ENCODE measurements at places on chromosomes 6 and 20.
A peak's percentile ranks its signal among the peaks of the same experiment; 100 is the strongest.

- DNase-seq, result no peak
Measured at GRCh38 chr20:47428164-47428563, 71.7 kb upstream of the ZMYND8 start.

- no peak for DNase-seq
Measured at GRCh38 chr6:35044145-35044745, 96.9 kb downstream of the TCP11 start.

DNA sequence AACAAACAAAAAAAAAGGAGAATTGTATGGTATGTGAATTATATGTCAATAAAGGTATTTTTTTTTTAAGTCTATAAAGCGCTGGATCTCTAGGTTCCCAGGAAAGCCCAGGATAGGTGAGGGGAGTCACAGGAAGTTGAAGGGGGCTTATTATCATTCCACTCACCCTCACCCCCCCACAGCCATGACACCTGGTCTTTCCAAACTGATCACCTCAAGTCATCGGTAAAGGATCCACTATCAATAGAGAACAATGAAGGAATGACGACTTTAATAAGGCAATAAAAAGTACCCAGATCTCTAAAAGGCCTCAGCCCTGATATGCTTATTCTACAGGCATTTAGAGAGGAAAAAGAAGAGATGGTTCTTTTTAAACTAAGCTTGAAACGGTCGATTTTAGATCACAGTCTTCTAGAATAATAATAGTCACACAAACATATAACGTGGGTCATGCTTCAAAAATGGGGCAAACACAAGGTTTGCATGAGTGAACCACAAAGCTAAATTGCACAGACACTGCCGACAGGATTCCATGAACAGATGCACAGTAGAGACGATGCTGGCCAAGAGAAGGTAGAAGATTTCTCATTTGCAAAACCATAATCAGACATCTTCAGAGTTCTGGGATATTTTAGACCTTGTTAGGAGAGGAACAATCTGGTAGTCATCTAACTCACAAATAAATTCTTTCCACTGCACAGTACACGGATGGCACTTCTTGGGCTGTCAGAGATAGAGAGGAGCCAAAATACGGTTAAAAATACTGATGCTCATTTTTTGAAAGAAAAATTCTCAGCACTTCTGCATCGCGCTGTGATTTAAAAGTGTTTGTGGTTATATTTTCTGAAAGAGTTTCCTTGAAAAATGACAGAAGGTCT lies 21.0 kb downstream of the ZMYND8 start:
- no peak for DNase-seq

DNA sequence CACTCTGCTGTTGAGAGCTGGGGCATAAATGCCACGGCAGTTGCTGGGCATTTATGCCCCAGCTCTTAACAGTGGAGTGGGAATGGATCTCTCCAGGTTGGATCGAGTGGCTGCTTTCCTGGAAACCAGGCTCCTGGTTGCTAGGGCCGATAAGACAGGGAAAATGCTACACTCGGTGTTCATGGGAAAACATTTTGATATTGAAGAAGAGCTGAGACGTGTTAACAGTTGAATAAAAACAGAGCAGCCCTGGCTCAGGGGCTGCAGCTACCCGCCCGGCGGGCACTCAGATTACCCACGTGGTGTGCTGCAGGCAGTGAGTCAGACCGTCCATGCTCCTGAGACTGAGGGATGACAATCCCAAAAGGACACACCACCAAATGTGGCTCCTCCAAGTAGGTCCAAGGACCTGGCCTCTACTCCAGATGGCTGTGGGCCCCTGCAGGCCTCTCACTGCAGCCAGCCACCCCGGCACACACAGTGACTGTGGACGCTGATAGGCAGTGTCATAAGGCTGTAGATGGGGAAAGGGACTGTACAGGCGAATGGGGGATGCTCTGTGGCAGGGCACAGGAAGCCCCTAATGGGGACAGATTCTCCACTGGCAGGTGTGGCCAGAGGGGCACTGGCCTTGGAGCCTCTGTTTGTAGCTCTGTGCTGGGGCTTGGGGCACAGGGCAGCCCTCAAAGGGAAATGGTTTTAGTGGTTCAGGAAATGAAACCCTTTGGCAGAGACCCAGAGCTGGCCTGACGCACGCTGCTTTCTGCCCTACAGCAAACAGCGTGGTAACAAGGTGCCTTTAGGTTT lies 237.8 kb downstream of the LY86 start:
- DNase-seq, result peak; percentile 35

GRCh38 chr6:33824461-33825154 lies 20.8 kb upstream of the MLN start:
- no peak for DNase-seq

DNA sequence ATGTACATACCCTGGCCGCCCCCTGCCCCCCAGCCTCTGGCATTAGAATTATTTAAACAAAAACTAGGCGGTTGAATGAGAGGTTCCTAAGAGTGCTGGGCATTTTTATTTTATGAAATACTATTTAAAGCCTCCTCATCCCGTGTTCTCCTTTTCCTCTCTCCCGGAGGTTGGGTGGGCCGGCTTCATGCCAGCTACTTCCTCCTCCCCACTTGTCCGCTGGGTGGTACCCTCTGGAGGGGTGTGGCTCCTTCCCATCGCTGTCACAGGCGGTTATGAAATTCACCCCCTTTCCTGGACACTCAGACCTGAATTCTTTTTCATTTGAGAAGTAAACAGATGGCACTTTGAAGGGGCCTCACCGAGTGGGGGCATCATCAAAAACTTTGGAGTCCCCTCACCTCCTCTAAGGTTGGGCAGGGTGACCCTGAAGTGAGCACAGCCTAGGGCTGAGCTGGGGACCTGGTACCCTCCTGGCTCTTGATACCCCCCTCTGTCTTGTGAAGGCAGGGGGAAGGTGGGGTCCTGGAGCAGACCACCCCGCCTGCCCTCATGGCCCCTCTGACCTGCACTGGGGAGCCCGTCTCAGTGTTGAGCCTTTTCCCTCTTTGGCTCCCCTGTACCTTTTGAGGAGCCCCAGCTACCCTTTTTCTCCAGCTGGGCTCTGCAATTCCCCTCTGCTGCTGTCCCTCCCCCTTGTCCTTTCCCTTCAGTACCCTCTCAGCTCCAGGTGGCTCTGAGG lies 7.6 kb downstream of the CDKN1A start:
- no peak for DNase-seq

GRCh38 chr6:158649289-158650143 lies at the start of gene SYTL3:
SYTL3 (plus strand) TSS chr6:158650054; CDS start chr6:158663269, 13,215 bp downstream.
- peak; percentile 57 for DNase-seq

DNA sequence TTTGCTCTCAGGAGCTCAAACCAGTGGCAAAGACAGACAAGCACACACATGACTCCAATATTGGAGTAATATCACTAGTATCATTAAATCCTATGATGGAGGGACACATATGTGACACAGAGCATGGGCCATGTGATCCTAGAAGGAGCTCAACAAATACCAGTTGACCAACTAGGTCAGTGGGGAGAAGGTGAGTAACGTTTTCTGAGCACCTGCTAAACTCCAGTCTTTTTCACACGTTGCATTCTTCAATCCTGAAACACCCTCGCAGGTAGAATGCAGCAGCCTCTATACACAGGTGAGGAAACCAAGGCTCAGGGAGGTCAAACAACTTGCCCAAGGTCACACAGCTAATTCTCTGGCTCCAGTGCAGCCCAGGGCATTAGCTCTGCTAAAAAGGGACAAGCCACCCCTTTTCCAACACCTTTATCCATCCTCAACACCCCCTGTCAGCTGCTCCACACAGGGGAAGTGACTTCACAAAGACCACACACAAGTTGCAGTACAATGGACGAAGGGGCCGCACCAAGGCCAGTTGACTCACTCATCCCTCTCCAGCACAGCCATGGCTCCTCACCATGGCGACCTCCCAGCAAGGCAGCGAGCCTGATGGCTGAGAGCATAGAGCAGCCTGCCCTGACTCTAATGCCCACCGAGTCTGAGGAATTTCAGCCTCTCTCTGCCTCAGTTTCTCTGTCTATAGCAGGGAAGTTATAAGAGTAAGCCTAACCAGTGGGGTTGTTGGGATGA lies 4.4 kb downstream of the CAPN11 start:
- DNase-seq, result no peak

DNA sequence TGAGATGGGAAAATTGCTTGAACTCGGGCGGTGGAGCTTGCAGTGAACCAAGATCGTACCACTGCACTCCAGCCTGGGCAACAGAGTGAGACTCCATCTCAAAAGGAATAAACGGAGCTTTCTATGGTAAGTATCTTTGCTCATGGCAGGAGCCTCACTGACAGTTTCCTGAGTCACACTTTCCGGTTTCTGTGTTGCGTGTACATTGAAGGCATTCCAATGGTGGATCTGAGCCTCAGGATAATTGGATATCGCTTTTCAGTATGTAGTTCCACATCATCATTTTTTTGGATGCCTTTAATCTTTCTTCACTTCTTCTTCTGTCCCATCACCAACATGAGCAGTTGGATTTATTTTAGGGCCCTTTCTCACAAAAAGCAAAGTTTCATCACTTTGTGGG lies 28.6 kb upstream of the GTSF1L start:
- no peak for DNase-seq

- DNase-seq, result no peak
Measured at GRCh38 chr20:56872620-56873458, 243.7 kb downstream of the TFAP2C start.

DNA sequence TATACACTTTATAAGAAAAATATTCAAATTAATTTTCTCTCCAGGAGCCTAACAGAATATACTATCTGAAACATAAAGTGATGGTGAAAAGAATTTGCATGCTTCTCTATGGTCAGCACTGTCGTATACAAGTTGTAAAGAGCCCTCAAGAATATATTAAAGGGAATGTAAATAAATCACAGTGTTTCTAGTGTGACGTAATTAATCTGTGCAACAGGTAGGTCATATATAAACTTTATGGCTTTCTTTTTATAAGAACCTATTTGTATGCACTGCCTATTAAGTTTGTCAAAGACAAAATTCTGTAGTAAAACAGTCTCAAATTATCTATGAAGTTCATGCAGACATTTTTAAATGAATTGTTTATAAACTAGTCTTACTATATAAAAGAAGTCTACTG lies 347.9 kb upstream of the EYS start:
- DNase-seq, result no peak

GRCh38 chr20:23419995-23420901 lies 1.0 kb downstream of the NAPB start:
- peak; percentile 39 for DNase-seq

DNA sequence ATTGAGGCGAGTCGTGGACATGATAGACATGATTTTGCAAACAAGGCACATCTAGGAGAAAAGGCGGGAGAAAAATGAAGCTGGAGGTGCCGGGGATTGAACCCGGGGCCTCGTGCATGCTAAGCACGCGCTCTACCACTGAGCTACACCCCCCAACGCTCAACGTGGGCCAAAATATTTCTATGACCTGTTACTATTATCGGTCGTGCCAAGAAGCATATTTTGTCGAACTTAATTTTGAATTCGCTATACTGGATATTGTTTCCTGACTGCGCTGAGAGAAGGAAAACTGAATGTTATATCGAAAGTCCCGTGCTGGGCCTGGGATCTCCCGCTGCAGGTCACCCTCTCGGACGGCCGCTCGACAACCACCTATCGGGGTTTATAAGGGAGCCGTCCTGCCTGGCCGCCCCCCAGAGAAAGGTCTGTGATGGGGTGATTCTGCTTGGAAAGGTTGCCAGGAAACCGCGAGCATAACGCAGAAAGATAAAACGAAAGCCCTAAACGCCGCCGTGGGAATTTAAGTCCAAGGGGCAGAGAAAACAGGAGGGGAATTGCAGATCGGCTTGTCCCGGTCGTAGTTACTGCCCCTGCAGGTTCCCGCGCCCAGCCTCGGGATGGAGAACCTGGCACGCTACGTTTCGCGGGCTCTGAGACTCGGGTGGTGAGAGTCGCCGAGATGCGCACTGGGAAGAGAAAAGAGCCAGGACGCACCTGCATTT lies 60.0 kb downstream of the TRIM27 start:
- peak; percentile 54 for DNase-seq

DNA sequence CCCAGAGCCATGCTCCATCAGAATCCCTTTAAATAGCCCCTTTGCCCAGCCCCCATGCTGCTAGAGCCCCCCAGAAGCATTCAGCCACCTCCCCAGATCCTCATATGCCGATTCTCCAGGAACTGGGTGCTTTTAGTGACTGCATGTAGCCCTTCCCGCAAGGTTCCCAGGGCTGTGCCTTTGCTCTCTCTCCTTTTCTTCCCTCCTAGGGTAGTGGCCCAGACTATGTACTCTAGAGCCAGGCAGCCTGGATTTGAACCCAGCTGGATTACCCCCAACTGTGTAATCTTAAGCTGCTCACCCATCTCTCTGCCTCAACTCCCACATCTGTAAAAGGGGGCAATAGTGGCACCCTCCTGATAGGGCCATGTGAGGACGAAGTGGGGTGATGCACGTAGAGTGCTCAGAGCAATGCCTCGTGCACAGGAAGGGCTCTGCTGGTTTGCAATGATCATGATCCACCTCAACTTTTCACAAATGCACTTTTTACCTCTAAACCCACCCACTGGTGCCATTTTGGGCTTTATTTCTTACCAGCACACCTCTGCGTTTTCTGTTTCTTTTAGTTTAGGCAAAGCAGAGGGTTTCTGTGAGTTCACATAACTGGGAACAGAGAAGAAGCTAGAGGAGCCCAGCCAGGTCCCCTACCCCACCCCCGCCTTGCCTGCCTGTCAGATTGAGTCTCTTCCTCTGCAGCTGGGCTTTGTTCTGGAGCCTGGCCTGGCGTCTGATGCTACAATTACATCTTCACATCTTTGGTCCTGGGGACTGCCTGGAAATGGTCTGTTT lies 396.5 kb downstream of the RNGTT start:
- no peak for DNase-seq

GRCh38 chr20:50052550-50053361 lies 60.2 kb downstream of the UBE2V1 start:
- DNase-seq, result no peak

DNA sequence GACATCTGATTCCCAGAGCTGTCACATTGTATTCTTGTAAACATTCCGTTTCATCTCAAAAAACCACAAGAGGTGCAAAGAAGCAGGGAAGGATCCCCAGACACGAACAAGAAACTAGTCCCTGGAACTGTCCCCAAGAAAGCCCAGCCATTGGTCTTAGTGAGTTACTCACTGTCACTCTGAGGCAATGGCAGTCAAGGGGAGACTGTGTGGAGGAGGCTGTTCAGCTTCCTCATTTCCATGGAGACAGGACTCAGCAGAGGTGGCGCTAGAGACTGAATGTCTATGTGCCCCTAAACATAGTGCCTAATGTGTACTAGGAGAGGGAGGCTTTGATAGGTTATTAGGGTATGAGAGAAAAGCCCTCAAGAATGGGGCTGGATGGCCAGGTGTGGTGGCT lies 11.1 kb downstream of the ULBP1 start:
- no peak for DNase-seq

GRCh38 chr6:81465859-81466258 lies 286.6 kb downstream of the TENT5A start:
- no peak for DNase-seq

GRCh38 chr20:45947110-45947866 lies 12.8 kb downstream of the PCIF1 start:
- DNase-seq, result no peak

- no peak for DNase-seq
Measured at GRCh38 chr20:32069711-32070110, 17.7 kb downstream of the HCK start.

DNA sequence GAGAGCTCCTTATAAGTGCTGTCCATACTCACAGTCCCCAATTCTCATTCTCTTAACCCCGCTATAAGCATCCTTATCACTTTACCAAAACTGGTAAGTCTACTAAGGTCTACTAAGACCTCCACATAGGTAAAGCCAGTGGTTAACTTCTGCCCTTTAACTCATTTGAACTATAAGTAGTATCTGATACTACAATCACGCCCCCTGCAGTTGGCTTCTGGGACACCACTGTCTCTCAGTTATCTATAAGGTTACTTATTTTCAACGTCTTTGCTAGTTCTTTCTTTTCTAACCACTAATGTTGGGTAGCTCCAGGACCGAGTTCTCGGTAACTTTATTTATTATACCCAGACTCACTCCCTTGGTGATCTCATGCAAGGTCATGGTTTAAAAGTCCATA lies 142.6 kb downstream of the ARHGAP18 start:
- no peak for DNase-seq
